ENCODE measurements at places on chromosomes 12 and 14.
A peak's percentile ranks its signal among the peaks of the same experiment; 100 is the strongest.

DNA sequence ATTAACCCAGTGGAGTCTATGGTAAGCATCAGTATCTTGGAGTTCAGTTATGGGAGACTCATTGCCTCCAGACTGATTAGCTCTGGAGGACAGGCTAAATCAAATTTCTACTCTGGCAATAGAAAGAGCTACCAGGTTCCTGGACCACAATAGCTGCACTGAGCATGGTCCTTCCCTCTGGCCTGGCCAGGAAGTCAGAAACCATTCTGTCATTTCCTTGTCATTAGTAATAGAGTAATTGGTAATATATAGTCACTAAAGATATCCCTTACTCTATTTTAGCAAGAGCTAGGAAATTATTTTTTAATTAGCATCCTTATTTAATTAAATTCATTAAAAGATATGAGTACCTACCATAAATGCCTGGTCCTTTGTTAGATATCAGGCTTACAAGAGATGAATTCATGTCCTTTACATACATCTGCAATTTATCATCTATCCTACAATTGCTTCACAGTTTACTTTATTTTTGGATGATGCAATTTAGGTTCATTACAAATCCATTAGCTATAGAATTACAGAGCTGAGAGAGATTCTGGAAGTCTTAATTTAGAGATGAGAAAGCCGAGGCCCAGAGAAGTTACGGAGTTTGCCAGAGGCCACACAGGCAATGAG is 23.7 kb upstream of the TDRD9 start:
- no peak for DNase-seq

DNA sequence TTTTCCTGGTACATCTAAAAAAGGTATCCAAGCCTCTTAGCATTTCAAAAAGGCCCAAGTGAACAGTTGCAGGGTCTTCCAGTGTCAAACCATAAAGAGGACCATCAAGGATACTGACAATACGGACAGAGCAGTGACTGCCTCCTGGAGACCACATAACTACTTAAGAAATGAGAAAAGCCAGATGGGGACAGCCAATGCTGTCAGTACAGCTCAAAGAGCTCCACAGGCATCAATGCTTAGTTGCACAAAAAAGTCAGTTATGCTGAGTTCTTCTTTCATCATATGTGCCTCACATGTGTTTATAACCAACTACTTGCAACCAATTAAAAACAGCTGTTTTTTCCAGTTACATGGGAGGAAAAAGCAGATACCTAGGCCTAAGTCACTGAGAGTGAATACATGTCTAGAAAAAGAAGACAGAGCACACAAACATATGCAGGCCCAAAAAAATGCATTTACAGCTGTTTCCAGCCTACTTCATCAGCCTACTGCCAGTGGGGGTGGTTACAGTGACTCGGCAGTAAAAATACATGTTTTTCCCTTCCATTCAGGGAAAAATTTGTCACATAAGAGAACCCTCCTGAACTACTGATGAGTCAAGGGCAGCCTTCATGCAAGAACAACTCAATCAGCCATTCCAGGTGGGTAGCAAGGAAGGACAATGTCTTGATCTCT is 84.0 kb downstream of the DCAF5 start:
- no peak for DNase-seq

DNA sequence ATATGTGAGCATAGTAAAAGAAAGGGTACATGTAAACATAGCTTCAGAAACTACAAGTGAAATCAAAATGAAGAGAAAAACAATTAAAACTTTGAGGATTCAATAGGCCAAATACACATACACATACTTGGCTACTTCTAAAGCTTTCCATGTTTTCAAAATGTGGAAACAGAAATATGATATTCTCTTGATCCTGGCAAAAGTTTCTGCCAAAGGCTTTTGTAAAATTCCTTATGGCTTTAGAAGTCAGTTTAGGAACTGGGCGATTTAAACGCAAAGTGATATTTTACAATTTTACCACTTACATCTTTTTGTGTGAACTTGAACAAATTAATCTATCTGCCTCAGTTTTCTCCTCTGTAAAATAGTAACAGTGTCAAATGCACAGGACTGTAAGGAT is 756.4 kb downstream of the C12orf50 start:
- DNase-seq = no peak

GRCh38 chr12:121038861-121039668 is at the start of gene OASL:
TSS of gene OASL (minus strand) at chr12:121039246. CDS start at chr12:121038971, 275 bp downstream.
- peak; percentile 42 for DNase-seq

- DNase-seq = no peak
These were observed 9.5 kb downstream of the TSPAN11 start for GRCh38 chr12:30936036-30936435.

DNA sequence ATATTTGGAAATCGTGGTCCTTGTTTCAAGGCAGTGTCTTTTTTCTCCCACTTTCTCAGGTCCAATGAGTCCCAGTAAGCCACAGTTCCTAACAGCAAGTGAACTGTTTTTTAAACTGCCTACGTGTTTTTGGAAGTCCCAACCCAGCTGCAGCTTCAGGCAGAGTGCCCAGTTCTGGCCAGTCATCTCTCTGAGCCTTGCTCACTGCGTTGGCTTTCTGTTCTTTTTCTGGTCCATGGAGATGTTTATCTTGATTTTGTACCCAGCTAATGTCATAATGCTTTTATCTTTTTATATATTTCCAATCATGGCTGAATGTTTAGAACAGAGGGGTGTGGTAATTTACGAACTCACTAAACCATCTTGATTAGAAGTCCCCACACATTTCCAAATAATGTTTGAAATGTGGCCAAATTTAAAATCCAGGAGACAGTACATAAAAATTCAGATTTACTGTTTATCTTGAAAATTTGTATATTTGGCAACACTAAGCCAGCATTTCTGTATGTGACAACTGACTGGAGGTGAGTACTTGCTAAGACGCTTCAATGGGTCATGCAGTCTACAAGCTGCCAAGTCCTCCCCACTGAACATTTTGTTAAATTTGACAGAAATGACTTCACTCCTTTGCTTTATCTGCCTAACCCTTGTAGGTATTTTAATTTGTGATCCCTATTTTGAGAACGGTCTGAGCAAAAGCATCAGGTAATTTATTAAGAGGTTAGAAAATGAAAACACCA is 46.1 kb upstream of the OTOGL start:
- DNase-seq = no peak
